NCI-H1417 (cell line): ENCODE measurements at places on chromosomes 16 and 17.

DNA sequence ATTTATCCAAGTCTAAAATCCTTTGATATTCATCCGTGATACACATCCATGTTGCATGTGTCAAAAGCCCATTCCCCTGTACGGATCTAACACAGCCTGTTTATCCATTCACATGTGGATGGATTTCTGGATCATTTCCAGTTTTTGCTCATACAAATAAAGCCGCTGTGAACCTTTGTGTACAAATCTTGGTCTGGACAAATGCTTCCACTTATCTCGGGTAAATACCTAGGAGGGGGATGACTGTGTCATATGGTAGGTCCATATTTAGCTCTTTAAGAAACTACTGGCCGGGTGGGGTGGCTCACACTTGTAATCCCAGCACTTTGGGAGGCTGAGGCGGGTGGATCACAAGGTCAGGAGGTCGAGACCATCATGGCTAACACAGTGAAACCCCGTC is 6.3 kb upstream of the TBCD start:
- no peak for DNase-seq

DNA sequence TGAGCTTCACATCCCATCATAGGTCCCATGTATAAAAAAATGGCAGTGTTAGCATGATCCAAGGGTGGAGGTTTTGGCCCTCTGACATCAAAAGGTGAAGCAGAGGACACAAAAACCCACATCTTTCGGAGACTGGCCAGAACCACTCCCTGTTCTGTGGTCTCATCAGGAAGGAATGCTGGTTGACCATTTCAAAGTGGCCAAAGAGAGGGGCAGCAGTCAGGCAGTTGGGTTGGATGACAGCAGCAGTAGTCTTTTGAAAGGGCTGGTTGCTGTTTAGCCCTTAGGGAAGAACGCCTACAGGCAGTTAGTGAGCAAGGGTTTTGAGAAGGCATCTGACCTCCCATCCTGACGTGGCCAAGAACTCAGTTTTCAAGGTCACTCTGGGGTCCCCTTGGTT is 40.5 kb downstream of the LCMT1 start:
- DNase-seq: no peak

DNA sequence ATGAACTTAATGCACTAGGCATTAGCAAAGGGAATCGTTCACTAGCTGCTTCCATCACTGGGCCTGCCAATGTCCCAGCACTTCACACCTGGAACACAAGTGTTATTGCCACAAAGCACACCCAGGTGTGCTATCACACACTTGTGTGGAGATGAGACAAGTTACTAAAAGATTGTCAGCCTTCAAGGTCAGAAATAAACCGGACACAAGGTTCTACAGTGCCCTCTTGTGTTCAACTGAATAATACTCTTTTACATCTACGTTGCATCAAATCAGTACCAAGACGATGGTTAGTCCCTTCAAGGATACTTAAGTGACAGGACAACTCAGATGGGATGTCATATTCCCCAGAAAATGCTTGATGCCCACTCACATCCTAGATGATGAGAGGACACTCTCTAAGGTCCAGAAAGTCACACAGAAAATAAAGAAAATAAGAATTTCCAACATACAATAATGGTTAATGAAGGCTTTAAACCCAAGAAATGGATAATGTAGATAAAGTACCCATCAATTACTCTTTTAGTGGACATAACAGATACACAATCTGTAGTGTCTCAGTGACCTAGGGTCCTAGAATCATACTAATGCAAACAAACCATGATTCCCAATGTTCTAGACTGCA is 16.4 kb upstream of the GLG1 start:
- peak; percentile 59 for DNase-seq

DNA sequence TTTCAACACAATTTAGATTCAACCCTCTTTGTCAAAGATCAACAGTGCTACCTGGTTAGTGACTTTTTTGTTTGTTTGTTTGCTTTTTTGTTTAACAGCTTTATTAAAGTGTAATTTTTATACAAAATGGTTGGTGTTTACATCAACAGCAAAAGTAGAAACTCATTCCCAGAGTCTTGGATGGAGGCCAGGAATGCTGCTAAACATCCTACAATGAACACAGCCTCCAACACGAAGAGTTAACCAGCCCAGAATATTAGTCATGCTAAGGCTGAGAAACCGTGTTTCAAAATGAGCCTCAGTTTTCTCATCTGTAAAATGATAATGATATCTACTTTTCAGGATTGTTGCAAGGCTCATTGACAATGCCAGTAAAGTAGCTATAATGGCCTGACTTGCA is 211.0 kb upstream of the MAF start:
- no peak for DNase-seq

DNA sequence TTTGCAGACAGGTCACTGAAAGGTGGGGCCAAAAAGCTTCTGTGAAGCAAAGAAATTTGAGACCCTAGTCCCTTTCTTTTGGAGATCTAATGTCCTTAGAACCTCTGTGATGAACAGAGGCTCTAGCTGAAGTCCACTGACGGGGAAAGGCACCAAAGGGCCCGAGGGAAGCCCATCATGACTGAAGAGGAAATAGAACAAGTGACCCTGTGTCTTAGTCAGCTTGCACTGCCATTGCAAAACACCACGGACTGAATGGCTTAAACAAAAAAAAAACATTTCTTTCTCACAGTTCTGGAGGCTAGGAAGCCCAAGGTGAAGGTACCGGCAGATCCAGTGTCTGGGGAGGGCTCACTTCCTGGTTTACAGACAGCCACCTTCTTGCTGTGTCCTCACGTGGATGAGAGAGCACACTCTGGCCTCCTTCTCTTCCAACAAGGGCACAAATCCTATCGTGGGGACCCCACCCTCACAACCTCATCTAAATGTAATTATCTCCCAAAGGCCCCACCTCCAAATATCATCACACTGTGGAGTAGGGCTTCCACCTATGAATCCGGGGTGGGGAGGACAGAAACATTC is 24.3 kb upstream of the ASGR2 start:
- no peak for DNase-seq

GRCh38 chr17:82645516-82645915 is 2.7 kb downstream of the WDR45B start:
- DNase-seq: no peak

GRCh38 chr16:83742124-83742899 is 65.5 kb upstream of the HSBP1 start:
- no peak for DNase-seq

DNA sequence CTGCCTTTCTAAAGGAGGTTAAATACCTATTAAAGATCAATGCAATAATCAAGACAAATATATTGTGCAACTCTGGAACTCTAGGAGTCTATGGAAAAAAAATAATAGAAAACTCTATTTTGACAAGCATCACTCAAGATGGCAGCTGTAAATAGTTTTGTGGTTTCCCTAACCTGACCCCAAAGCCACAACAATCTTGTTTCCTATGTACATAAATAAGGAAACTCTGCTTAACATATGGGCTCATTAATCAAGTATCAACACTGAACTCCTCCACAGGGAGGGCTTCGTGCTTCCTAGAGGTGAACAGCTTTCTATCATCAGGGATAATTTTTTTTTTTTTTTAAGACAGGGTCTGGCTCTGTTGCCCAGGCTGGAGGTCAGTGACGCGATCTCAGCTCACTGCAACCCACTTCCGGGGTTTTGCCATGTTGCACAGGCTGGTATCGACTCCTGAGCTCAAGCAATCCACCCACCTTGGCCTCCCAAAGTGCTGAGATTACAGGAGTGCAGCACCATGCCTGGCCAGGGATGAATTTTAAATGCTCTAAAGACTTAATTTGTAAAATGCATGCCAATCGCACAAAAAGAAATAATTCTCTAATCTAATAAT is 42.5 kb downstream of the ARHGAP17 start:
- no peak for DNase-seq

DNA sequence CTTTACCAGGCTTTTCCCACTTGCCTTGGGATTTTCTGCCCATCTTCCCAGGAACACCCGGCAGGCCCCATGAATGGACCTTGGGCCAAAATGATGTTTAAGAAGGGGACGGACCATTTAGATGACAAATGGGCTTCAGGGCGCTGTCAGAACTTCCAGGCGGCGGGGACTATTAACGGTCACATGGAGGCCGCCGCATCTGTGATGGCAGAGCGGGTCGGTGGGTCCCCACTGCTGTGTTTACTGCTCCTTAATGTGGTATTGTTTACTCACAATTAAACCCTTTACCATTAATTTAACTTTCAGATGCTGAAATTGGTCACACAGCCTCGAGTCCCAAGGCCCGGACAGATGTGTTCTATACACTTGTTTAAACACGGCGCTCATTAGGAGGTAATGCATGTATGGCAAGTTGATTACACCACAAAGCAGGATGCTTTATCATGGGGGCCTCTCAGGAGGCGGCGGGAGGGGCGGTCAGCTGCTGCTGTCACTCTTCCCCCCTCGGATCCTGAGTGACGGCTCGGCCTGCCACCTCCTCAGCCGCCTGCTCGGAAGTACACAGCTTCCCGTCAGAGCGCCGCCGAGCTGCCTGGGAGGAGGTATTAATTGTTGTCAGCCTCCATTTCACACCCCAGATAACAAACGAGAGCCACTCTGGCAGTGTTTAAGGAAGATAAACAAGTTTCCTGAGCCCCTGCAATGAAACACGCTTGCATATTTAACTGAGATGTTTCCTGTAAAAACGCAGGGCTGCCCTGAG is 83.9 kb upstream of the IRX3 start:
- DNase-seq: peak; percentile 27

DNA sequence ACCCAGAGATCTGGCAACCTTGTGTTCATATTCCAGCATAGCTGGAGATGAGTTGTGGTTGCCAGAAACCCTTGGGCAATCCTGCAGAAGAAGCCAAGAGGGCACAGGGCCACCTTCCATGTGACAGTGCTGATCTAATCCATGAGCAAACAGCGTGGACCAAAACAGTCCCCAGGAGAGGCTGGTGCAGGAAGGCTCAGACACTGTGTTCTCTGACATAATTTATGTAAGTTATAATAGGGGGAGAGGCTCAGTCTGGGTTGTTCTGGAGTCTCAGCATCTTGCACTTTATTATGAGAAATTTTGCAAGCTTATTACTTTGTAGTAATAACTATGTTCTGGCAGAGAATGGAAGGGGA is 273.9 kb downstream of the HAPSTR1 start:
- DNase-seq: no peak

DNA sequence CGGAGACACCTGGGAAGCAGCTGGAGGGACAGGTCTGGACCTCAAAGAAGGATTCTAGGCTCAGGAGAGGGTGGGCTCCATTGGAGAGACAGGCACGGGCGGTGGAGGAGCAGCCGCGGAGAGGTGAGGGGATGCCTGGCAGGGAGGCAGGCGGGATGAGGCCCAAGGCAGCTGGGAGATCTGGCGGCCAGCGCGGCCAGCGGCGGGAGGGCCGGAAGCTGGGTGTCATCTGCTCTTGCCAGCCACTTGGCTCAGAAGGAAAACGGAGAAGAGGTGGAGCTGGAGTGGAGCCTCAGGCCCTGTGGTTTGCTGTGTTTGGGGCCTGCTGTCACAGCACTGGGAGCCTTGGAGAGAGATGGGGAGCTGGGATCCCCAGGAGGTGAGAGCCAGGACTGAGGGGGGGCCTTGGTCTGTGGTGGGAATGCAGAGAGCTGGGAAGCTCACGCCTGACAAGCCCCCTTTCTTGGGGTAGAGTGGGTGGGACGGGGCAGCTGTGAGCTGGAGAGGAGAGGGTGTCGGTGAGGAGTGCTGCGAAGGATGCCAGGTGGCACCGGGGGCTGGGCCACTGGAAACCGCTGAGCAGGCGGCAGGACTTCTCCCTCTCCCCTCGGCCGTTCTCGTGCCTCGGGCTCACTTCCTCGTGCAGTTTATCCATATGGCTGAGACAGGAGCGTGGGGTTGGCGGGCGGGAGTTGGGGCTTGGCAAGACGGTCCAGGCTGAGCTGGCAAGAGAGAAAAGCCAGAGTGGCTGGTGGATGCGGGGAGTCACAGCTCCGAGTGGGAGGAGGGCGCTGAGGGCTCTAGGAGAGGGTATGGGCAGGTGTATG is 8.0 kb downstream of the TBC1D24 start:
- peak; percentile 63 for DNase-seq

GRCh38 chr17:21020622-21021021 is 22.2 kb downstream of the USP22 start:
- no peak for DNase-seq

GRCh38 chr17:50207315-50207714 is 5.9 kb upstream of the COL1A1 start:
- DNase-seq: no peak

GRCh38 chr16:23516366-23517137 is 6.3 kb upstream of the GGA2 start:
- DNase-seq: no peak

GRCh38 chr16:65012357-65012756 is 109.5 kb downstream of the CDH11 start:
- DNase-seq: no peak

- no peak for DNase-seq
Observed at GRCh38 chr17:40342504-40343218, 21.9 kb downstream of the GJD3 start.

- no peak for DNase-seq
Observed at GRCh38 chr16:10745841-10746240, 2.2 kb downstream of the NUBP1 start.

- DNase-seq: no peak
Observed at GRCh38 chr16:75288181-75288580, 36.8 kb upstream of the BCAR1 start.

DNA sequence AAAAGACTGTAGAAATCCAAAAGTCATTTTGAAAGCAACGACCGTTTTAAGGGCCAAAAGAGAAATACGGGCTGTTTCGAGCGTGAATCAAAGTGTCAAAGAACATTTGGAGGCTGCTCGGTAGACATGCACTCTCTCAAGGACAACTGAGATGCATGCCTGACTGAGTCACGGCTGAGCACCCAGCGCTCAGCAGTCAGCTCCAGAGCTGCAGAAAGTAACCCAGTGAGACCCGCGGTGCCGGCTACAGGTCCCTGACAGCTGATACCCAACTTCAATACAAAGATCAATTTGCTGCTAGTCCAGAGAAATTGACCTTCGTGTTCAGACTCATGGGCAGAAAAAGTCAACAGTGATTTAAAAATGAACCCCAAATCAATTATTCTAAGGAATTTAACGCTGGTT is 214.9 kb downstream of the STX8 start:
- no peak for DNase-seq

DNA sequence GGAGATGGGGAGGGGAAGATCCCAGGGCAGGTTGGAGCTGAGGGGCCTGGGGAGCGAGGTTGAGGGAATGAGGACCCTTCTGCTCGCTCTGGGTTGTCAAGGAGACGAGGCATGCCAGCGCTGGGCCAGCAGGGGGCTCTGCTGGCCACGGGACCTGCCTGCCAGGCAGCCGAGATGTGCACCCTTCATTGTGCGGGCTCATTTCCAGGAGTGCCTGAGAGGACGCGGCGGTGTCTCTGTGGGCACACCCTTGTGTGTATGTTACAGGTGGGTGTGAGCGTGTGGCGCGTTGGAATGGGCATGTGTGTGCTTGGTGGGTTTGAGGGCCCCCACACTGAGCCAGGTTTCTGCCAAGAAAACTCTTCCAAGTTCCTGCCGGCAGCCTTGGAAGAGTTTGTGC is 15.9 kb downstream of the ARHGAP23 start:
- DNase-seq: peak; percentile 68

GRCh38 chr17:80872501-80873306 is 118.9 kb upstream of the CHMP6 start:
- no peak for DNase-seq
